Stimulated activated CD4-positive, alpha-beta T cell treated with anti-CD3 and anti-CD28 coated beads, Interleukin-12 subunit alpha, Interleukin-12 subunit beta, amount 100 ng/mL, for 24 hours (primary cell): ENCODE measurements at places on chromosomes 4 and X.

GRCh38 chr4:30920043-30920442 is 199.9 kb downstream of the PCDH7 start:
- no peak for DNase-seq

GRCh38 chrX:140439476-140439875 is 65.4 kb downstream of the SOX3 start:
- no peak for DNase-seq

GRCh38 chr4:183130328-183131155 is 31.5 kb downstream of the WWC2 start:
- no peak for DNase-seq

GRCh38 chr4:87327136-87327535 is 4.5 kb upstream of the HSD17B13 start:
- no peak for DNase-seq

DNA sequence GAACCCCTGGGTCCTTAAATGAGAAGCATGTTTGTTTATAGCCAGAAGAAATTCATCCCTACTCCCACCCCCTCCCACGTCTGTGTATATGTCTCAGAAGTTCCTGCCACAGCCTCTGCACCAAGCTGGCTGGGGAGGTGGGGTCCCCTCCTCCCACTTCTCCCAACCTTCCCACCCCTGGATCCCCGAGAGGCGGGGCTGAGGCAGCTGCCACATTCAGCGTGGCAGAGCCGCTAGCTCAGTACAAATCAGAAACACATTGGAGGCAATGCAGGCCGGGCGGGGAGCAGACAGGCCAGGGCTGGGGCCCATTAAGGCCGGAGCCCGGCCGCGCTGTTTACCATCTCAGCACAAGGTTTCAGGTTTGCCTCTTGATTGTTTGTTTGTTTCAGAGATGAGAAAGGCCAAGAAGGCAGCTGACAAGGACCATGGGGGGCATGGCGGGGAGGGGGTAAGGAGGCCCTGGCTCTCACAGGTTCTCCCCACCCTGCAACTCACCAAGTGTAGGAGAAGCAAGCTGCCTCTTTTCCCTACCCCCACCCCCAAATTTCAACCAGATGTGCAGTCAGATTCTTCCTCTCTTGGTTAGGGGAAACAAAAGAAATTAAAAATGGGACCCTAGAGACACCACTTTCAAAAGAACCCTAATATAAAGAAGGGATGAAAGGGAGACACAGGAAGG is 22.3 kb downstream of the PJA1 start:
- no peak for DNase-seq

GRCh38 chr4:33226133-33226532 is 2506.0 kb downstream of the PCDH7 start:
- no peak for DNase-seq

- DNase-seq = no peak
Observed at GRCh38 chrX:125203365-125203736, 116.3 kb upstream of the TEX13C start.

- no peak for DNase-seq
Observed at GRCh38 chr4:40305328-40306170, 29.6 kb upstream of the CHRNA9 start.

DNA sequence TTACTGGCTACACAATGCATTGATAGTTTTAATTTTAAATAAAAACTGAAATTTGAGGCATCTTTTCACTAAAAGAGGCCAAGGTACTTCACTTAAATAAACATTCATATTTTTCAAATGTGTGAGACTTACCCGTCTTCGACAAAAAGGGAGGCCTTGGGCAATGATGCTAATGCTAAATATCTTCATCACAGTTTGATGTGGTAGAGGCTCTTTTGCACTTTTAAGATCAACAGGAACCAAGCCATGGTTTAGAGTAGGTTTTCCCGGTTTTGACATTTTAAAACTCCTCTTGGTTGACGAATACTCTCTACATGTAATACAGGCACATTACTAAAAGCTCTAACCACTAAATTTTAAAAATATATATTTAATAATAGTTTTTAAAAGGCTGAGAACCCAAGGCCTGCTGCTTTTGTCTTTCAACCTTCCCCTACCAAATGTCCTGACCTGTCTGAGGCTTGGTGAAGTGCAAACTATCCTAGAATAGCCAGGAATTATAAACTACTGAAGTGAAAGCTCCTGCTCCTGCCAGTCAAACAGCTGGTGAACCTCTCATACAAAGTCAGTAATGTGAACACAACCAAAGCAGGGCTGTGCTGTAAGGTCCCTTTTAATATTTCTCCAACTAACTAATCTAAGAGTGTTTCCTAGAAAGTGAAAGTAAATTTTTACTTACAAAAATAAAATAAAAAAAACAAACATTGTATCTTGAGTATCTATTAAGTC is 153.7 kb downstream of the FBXW7 start:
- DNase-seq = no peak

DNA sequence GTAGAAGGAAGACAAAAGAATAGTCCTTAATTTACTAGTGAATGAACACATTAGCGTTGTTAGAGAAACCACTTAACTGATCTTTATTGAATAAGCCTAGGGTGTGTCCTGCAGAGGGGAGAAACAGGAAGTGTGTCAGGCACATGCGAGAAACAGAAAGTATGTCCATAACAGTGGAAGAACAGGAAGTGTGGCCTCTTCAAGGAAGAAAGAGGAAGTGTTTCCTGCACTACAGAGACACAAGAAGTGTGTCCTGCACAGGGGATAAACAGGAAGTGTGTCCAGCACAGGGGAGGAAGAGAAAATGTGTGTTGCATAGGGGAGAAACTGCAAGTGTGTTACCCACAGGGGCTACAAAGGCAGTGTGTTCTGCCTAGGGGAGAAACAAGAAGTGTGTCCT is 539.6 kb upstream of the PRKX start:
- DNase-seq = no peak

DNA sequence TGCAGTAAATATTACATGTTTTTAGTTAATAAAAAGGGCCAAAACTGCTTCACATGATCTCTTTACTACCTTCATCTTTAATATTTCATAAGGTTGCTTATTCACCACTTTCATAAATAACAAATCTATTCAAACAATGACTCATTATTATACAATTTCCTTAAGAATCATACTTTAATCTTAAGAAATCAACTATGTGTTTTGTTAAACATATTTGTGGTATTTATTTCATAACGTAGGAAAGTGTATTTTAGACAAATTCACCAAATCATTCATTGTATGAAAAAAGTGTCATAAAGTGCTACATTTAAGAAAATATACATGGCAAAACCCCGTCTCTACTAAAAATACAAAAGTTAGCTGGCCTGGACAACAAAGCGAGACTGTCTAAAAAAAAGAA is 150.5 kb upstream of the RXFP1 start:
- no peak for DNase-seq

DNA sequence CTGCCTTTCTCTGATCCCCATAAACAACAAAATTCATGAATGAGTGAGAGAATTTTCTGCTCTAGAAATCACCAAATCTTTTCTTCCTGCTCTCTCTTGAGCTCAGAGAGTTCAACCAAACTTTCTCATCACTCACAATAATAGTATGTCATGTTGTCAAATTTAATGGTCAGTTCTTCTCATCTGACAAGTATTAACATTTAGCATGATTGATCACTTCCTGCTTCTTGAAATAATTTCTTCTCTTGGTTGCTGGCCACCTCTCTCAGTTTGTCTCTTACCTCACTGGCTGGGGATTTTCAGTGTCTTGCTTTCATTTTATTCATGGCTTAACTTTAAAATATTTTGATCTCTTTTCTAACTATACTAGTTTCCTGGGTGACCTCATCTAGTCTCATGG is 25.5 kb upstream of the FGF5 start:
- no peak for DNase-seq

DNA sequence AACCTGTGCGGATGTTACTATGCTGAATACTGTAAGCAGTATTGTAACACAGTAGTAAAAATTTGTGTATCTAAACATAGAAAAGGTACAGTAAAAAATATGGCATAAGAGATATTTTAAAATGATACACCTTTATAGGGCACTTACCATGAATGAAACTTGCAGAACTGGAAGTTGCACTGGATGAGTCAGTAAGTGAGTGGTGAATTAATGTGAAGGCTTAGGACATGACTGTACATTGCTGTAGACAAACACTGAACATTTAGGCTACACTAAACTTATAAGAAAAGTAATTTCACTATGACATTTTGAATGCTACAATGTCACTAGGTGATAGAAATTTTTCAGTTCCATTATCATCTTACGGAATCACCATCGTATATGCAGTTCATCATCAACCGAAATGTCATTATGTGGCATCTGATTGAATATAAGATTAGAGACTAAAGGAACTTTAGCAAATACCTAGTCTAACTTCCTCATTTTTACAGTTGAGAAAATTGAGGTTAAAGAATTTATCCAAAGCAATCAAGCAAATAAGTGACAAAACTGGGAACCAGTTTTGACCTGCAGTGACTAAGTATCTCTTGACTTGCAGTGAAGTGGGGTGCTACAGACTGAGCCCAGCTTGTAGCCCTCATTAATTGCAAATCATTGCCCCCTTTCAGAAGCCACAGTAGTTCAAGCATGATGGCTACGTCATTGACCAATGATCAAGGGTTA is 55.3 kb downstream of the EGF start:
- DNase-seq = no peak

DNA sequence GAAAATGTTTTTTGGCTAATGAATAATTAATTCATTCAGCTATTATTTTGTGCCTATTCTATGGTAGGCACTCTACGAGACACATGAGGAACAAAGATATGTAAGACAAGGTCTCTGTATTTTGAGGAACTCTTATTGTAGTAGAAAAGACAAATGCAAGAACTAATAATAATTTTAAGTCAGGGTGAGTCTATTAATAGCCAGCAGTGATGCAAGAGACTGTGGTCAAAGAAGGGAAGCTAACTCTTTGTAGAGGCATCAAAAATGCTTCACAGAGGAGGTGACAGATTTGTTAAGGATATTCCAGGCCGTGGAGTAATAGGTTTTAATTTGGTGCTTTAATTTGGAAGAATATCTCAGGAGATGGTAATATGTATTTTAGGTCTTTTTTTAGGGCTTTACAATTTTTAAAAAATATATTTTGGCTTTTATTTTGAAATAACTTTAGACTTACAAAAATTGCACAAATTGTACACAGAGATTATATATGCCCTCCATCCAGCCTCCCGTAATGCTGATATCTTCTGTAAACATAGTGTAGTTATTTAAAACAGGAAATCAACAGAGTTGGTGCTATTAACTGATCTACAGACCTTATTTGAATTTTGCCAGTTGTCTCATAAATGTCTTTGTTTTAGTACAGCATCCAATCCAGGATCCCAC is 48.1 kb downstream of the DCLK2 start:
- DNase-seq = no peak

- DNase-seq = no peak
Observed at GRCh38 chrX:20237864-20238263, 28.8 kb downstream of the RPS6KA3 start.

DNA sequence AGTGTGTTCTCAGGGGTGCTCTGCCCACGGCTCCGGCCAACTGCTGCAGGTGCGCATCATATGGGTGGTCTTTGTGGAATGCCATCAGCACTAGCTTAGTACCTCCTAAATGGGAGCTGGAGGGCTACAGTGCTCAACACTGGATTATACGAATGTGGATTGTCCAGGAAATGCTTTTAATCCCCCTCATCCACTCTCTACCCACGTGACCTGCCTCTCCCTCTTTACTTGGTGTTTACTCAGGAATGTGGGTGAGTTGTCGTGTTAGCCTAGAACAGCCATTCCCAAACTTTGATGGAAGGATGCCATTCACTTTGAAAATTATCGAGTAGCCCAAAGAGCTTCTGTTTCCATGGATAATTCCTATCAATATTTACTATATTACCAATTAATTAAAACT is 150.8 kb downstream of the PTTG2 start:
- no peak for DNase-seq

- no peak for DNase-seq
Observed at GRCh38 chr4:78018271-78019049, 38.7 kb upstream of the FRAS1 start.

- DNase-seq = no peak
Observed at GRCh38 chr4:184792334-184792733, 33.4 kb downstream of the ACSL1 start.

- DNase-seq = no peak
Observed at GRCh38 chr4:150970685-150971151, 44.4 kb downstream of the LRBA start.

DNA sequence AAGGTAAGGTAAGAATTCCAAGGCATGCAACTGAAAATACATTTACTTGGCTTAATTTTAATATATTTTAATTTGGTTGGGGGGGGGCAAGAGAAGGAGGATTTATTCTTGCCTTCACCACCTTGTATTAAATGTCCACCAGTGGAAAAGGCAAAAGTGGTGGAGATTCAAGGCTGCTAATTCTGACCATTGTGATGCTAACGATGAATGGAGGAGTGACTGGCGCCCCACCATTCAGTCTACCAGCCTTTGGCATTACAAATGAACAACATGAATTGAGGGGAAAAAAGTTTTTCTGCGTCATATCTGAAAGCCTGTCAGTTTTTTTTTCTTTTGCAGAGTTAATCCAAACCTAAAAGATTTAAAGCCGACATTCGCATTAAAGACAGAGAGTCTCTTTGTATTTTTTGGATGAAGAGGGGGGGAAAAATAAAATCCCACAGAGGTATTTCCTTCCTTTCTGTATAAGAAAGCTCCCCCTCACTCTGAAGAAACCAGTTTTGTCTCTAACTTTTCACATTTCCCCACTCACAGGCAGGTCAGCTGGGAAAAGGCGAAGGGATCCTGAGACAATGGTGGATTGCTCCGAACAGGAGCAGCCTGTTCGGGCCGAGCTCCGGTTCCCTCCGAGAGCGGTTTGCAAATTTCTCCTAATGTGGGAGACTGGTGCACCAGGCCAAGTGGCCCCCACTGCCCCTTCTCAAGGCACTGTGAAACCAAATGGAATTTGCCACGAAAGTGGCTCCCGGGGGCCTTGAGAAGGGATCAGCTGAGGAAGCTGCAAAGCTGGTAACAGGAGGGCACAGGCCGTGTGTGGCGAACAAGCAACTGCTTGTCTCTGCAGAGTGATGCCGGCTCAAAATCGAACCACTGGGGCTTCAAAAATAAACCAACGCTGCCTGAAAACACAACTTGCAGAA is 28.1 kb downstream of the SHISA3 start:
- no peak for DNase-seq

GRCh38 chr4:124694946-124695598 is 17.5 kb downstream of the ANKRD50 start:
- DNase-seq = no peak

- DNase-seq = no peak
Observed at GRCh38 chrX:119828446-119828845, 24.3 kb downstream of the UPF3B start.

- DNase-seq = peak; percentile 35
Observed at GRCh38 chr4:113901994-113902787, 77.3 kb downstream of the ARSJ start.
